Suppressor macrophage treated with lipopolysaccharide for 1 hour (primary cell): ENCODE measurements at places on chromosomes 12 and 14.

GRCh38 chr14:103206023-103206481 is 82.8 kb downstream of the TNFAIP2 start:
- no peak for DNase-seq

GRCh38 chr12:3746758-3747157 is 6.2 kb downstream of the CRACR2A start:
- no peak for DNase-seq

- peak; percentile 47 for DNase-seq
These were observed 6.6 kb downstream of the BRF1 start for GRCh38 chr14:105294142-105294597.

- DNase-seq, result no peak
These were observed 1264.6 kb upstream of the SEL1L start for GRCh38 chr14:82798276-82798675.

DNA sequence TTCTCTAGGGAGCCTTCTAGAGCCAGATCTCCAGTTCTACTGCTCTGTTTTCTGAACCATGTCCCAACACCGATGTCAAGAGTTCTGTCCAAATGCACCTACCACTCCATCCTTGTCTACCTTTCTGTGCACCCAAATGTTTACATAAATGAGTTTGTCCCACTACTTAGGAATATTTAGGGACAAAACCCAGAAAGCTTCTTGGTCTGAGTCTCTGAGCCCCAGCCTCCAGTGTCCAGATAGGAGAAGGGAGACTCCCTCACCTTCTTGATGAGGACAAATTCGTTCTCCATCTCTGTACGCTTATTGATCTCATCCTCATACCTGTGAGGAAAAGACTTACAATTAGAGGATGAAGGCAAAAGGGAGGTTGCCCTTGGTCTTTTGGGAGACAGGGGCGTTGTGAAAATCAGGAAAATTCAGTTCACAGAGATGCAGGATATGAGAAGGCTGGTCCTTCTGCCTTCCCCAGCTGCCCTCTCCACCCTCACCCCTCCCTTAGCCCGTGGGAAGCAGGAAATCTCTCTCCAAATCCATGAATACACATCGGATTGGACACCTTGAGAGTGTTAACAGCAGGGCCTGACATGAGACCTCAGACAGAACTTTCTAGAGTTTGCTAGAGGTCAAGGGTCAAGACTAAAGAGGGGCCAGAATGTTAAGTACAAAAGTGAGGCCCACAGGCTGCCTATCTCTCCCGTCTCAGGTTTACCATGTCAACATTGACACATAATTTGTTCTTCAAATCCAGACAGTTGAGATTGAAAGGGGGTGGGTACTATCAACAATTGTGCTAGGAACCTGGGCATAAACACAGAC is 3.8 kb downstream of the KRT8 start:
- no peak for DNase-seq

DNA sequence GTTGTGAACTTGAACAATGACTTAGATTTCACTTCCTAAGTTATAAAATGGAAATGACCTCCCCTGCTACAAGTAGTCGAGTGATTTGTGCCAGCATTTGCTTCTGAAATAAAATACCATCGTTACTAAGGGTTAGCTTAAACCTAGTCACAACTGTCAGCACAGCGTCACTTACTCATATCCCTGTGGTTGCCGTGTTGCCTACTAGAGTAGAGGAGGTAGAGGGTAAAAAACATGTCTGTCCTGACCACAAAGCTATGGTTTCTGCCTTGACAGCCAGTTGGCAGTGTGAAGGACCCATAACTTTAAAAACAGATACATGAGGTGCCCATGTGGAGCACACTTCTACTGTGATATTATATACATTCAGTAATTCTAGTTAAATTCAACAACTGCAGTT is 234.2 kb upstream of the RGS6 start:
- no peak for DNase-seq

- no peak for DNase-seq
These were observed 85.4 kb downstream of the PRKD1 start for GRCh38 chr14:29842228-29842627.

DNA sequence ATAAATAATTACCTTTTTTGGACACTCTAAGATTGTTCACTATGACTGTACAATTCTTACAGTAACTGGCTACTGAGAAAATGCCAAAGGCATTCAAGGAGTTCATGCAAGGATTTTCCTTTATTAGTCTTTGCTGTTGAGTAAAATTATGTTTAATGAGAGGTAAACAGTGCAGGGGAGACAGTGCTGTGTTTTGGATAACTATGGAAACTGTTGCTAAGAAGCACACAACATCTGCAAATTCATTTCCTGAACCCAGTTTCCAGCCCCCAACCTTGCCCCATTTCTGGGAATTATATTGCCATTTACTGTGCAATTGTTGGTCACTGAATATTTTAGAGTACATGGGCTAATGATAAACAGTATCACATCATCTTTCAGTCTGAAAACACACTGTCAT is 1005.8 kb downstream of the TRHDE start:
- no peak for DNase-seq

GRCh38 chr12:54002915-54003389 is 3.0 kb downstream of the HOXC9 start:
- no peak for DNase-seq

GRCh38 chr14:59240356-59240755 is 51.9 kb downstream of the DAAM1 start:
- DNase-seq, result peak; percentile 42

DNA sequence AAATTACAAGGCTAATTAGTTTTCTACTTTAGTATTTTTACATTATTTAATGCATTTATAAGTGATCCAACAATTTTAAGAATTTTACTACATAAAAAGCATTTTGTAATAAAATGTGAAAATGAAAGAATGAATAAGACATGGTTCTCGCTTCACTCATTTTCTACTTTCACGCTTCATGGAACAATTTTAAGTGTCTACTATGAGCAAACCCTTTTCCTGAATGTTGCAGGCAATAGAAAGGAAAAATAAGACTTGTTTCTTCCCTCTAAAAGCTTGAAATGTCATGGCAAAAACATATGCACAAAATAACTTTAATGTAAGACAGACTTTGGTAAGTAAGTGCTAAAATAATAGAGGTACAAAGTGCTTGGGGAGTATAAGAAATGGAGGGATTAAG is 205.7 kb upstream of the HMGA2 start:
- no peak for DNase-seq

GRCh38 chr12:77617818-77618217 is 212.9 kb upstream of the NAV3 start:
- DNase-seq, result no peak

GRCh38 chr14:101124815-101125214 is 221.3 kb upstream of the RTL1 start:
- DNase-seq, result no peak

DNA sequence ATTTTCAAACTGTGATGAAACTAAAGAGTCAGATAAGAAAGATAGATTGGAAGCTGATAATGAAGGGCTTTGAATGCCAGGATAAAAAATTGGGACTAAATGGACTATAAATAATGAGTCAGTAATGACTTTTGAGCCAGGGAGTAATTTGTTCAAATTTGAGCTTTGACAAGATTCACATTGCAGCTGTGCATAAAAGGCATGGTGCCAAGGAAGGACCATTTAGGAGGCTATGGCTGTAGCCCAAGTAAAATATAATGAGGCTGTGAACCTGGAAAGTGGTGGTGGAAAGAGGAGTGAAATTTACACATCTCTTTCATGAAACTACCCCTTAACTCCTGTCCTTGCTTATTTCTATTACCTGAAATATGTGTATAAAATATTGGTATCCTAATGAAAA is 218.5 kb downstream of the SLC6A15 start:
- DNase-seq, result no peak

- no peak for DNase-seq
These were observed 58.0 kb downstream of the MIA2 start for GRCh38 chr14:39291701-39292100.

DNA sequence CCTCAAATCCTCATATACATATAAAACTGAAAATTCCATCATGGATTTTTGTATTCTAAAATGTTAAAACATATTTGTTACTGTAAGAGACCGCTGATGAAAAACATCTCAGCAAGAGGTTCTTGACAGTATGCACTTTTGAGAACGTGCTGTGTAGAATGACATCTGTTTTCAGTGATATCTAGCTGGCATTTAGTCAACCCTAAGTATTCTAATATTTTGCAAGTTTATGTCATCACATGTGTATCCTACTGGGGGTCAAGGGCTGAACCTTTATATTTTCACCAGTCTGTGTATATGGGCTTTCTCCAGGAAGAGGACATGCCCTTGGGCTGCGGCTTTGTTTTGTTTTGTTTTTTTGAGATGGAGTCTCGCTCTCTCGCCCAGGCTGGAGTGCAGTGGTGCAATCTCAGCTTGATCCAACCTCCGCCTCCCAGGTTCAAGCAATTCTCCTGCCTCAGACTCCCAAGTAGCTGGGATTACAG is 22.0 kb upstream of the YARS2 start:
- no peak for DNase-seq

GRCh38 chr12:111222523-111222922 is 146.4 kb downstream of the PHETA1 start:
- peak; percentile 83 for DNase-seq

- DNase-seq, result peak; percentile 86
These were observed 9.5 kb upstream of the SAV1 start for GRCh38 chr14:50677527-50678063.

- DNase-seq, result no peak
These were observed 348.3 kb downstream of the GALC start for GRCh38 chr14:87644689-87645088.

DNA sequence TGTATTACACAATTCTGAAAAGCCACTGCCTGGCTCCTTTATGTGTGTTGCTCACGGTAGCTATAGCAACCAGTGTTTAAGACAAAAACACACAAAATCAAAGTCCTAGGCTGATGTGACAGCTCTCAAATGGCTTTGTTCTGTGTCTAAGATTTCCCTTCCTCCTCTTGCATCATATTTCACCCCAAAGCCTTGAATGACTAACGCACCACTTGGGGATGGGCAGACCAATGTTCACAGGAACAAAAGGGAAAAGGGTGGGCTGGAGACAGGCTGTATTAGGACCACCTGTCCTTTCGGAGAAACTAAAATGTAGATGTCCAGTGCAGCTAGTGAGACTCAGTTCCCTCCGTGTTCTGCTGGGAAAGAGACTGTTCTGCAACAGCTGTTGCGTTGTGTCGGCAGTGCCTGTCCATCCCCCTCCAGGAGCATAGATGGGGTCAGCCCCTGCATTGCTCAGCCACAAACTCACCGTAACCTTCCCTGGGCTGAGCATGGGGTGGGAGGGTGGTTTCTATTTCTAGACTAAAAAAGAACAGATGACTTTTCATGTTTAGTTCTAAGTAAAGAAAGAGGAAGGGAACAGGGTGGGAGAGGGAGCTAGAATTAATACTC is 26.8 kb upstream of the DAAM1 start:
- peak; percentile 76 for DNase-seq

DNA sequence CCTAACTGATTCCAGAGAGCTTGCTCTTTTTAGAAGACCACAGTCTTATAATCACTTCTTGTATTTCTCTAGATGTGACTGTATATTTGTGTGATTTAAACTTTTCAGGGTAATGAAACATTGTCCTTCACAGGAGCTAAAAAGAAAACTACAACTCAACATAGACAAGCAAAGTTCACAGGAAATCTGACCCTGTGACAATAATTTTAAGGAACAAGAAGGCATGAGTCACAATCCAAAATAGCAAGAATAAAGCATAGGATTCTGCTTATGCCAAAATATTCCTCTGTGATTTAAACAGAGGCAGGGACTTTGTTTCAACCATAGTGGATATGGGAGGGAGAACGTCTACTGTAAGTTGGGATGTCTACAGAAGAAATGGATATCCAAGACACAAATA is 44.3 kb downstream of the GPR65 start:
- DNase-seq, result peak; percentile 83

DNA sequence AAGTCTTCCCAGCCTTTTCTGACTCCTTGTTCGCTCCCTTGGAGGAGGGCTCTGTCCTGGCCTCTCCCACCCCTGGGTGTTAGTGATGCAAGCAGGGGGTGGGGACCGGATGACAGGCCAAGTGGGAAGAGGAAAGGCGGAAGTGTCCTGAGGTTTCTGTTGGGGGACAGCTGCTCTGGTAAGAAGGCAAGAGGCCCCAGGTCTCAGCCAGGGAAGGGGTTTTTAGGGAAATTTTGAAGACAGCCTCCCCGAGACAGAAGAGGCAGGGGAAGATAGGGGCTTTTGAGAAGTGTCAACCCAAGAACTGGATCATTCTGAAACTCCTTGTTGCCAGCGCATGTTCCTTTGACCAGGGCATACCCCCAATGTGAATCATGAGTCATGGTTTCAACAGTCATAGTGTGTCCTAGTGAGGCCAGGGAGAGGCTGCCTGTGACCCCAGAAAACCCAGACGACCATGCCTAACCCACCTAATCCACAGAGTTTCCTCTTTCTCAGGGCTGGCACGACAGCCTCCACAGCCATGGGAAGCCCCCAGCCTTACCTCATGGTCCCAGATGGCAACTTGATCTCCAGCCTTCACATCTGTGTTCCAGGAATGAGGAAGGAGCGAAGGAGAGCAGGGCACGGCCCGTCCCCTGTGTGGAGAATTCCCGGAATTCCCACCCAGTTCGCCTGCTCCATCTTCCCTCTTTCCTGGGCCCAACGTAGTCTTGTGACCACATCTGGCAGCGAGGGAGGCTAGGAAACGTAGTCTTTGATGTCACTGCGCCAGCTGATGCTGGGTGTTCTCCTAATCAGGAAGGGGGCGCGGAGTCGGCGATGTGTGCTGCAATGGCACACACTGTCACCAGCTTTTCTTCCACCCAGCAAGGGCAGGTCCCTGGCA is 4.9 kb upstream of the GPR132 start:
- peak; percentile 98 for DNase-seq

DNA sequence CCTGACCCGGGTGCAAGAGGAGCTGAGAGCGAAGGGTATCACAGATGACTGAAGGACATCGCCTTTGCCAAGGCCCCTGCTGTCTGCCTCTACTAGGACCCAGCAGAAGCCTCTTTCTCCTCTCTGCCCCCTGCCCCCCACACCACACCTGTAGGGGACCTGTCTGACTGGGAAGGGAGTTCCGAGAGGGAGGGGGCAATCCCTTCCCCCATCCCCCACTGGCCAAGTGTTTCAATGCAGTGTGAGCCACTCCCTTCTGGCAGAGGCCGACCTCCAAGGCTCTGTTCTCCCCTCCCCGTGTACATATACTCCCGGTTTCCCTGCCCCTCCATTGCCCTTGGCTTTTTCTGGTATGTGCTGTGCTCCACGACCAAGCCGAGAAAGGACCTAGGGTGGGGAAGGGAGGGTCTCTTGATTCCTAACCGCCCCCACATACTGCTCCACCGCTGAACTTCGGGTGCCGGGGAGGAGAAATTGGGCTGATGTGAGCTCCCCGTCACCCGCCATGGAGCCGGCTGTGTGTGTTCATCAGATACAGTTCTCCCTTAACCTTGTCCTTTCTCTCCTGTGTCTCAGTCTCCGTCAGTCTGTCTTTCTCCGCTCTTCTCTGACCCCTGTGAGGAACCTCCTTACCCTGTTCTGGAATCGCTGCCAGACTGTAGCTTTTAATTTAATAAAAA is 2.0 kb upstream of the ARHGEF25 start:
- DNase-seq, result no peak

- no peak for DNase-seq
These were observed 13.6 kb upstream of the TMED10 start for GRCh38 chr14:75190023-75190422.

- DNase-seq, result no peak
These were observed 88.4 kb downstream of the CAND1 start for GRCh38 chr12:67357376-67358125.

- no peak for DNase-seq
These were observed 46.0 kb upstream of the TRAF3 start for GRCh38 chr14:102731101-102731870.
